GM12891 (cell line): ENCODE measurements at places on chromosomes 3 and 15.

- no peak for DNase-seq
Measured at GRCh38 chr3:11629716-11630115, 14.0 kb downstream of the VGLL4 start.

DNA sequence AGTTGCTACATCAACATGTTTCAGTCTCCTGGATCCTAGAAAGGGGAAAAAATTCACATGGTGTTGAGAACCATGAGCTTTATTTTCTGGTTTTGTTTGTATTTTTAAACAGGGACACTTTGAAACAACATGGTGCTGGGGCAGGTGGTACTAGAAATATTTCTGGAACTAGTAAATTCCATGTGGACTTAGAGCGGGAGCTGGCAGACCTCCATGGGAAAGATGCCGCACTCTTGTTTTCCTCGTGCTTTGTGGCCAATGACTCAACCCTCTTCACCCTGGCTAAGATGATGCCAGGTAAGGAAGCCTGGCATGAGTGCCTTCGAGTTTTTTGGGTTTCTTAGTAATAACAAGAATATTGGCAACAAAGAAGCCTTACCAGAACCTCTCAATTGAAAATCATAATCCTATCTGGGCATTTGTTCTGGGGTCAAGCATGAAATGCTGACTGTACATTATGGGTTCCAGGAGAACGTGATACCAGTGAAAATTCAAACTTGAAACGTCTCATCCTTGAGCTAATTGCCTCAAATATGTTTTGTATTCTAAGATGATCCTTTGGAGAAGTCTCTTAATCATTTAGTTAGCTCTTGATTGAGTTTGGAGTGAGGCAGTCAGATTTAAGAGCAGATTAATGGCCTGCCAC lies 7.9 kb downstream of the ALAS1 start:
- DNase-seq, result no peak

- no peak for DNase-seq
Measured at GRCh38 chr3:147191795-147192385, 214.5 kb downstream of the ZIC4 start.

GRCh38 chr3:36540888-36541518 lies 160.7 kb downstream of the STAC start:
- DNase-seq, result no peak

DNA sequence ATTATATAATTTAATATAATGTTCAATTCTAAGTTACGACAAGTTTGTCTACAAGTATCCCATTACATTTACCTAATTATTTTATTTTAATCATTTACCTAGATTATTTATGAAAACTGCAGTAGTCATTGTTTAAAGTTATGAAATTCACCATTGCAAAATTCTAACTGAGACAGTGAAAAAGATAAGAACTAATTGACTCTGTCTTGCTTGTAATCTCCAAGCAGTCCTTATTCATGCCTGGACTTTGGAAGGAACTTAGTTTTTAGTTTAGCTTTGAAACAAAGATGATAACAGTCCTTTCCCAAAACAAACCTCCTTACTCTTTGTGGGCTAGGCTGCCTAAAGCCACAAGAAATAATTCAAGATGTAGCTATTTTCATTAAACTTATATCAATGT lies 165.0 kb downstream of the SUCNR1 start:
- no peak for DNase-seq

DNA sequence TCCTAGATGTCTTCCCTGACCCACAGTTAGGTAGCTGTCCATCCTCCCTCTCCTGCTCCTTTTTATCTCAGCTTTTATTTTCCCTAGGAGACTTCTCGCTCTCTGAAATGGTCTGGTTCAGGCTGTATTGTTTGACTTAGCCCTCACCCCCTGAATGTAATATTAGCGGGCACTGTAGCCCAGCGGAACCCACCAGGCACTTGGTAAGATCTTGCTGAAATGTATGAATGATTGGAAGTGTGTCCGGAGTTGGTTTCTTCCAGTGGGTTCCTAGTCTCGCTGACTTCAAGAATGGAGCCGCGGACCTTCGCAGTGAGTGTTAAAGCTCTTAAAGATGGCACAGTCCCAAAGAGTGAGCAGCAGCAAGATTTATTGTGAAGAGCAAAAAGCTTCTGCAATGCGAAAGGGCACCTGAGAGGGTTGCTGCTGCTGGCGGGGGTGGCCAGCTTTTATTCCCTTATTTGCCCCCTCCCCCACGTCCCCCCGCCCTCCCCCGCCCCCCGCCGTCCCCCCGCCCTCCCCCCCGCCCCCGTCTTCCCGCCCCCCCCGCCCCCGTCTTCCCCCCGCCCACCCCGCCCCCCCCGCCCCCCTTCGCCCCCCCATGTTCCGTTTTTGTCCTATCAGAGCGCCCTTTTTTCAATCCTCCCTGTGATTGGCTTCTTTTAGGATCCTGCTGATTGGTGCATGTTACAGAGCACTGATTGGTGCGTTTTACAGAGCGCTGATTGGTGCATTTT lies 694 bp upstream of the EEFSEC start:
- DNase-seq, result no peak

DNA sequence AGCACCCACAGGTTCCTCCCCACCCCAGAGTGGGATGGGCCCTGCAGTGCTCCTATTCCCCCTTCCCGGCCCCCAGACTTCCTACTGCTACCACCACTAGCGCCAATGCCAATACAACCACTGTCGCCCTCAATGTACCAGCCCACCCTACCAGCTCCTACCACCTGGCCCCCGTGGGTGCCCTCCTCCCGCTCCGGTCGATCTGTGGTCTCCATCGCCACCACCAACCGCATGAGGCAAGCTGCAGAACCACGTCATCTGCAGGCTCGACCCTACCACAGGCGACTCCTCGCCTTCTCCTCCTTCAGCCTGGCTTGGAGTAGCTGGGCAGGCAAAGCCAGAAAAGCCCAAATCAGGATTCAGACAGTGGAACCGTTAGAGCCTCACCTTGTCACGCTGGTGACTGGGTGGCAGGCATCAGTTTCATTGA lies 179.3 kb downstream of the POTEB3 start:
- DNase-seq, result no peak

GRCh38 chr3:31728403-31728802 lies 195.7 kb downstream of the STT3B start:
- no peak for DNase-seq

GRCh38 chr3:61066800-61067199 lies 184.5 kb downstream of the FHIT start:
- DNase-seq, result no peak

DNA sequence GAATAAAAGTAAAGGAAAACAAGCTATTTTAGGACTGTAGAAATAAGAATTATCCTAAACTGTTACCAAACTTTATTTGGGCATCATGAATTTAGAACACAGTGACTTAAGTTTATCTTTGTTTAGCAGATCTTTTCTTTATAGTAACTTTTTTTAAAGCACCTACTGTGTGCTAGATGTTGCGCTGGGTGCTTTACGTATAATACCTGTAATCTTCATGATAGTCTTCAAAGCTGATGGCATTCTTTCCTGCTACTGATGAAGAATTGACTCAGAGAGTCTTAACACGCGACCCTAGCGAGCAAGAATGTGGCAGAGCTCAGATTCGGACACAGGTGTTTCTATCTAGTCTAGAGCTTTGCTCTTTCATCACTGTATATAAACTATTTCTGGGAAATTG lies 53.9 kb downstream of the CHD2 start:
- DNase-seq, result no peak

- no peak for DNase-seq
Measured at GRCh38 chr3:33795131-33795530, 3.3 kb upstream of the PDCD6IP start.

GRCh38 chr3:67335813-67336212 lies 318.6 kb downstream of the SUCLG2 start:
- DNase-seq, result no peak
